Heart right ventricle (tissue), 16 donors: ENCODE measurements at places on chromosomes 2 and 18. TPM values are rescaled to one million over a fixed set of nuclear protein-coding genes. Genes with fewer than 3 reads are reported as not detected.

NAT8 gene
- not detected for total RNA-seq

NETO1 gene
- total RNA-seq, result 0.07 TPM

PLGLB2 gene
- 1.8 TPM for total RNA-seq

DNA sequence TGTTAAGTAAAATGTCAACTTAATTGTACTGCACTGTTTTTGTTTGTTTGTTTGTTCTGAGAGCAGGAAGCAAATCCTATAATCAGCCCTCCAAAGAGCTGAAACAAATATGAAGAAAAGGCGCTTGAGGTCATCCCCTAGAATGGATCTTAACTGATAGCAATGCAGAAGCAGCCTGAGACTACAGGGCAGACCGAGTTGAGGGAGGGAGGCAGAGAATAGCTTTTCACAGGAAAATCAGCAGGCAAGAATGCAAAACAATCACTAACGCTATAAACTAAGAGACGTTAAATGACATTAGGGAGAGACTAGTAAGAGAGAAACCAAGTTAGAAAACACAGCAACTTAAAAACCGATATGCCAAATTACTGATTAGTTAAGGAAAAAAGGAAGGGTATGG lies 37.2 kb downstream of the GALNT1 start:
- no peak overlapping the region for H3K4me3 ChIP-seq
- H3K36me3 ChIP-seq, result no peaks in the 10 kb centered on the region

DNA sequence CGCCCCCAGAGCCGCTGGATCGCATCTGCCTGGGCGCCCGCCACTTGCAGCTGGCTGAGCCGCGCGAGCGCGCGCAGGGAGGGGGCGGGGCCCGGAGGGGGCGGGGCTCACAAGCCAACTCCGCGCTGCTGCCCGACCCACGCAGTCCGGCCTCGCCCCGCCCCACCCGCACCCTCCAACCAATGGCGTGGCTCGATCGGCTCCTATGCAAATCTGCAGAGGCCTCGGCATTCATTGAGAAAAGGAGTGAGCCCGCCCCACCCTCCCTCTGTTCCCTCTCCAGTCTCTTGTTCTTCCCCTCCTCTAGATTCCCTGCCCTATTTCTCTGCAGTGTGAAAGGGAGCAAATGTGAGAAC lies at the start of gene ALK:
ALK (minus strand) TSS at position 27 of the 356 bp plus-strand sequence. CDS start 927 bp downstream, outside the sequence.
- peaks cover 68% of the 10 kb centered on the region for H3K27me3 ChIP-seq
- no peak within 1 kb of the TSS for H3K27ac ChIP-seq
- H3K4me3 ChIP-seq, result peak within 1 kb of the TSS; percentile 52
- no peaks in the 10 kb centered on the region for H3K36me3 ChIP-seq
- peak; percentile 87 for DNase-seq

PSD4 gene
- 1.9 TPM for total RNA-seq

HOXD8 gene
- total RNA-seq, result 0.47 TPM

GRCh38 chr2:73406996-73407395 lies 21.4 kb downstream of the ALMS1 start:
- no peak overlapping the region for H3K27ac ChIP-seq
- H3K4me3 ChIP-seq, result no peak overlapping the region
- no peak for DNase-seq
- H3K4me1 ChIP-seq, result no peaks in the 10 kb centered on the region
- no peaks in the 10 kb centered on the region for H3K27me3 ChIP-seq

ACVR1C gene
- 0.07 TPM for total RNA-seq

PAPOLG gene
- total RNA-seq, result 10.8 TPM

DNA sequence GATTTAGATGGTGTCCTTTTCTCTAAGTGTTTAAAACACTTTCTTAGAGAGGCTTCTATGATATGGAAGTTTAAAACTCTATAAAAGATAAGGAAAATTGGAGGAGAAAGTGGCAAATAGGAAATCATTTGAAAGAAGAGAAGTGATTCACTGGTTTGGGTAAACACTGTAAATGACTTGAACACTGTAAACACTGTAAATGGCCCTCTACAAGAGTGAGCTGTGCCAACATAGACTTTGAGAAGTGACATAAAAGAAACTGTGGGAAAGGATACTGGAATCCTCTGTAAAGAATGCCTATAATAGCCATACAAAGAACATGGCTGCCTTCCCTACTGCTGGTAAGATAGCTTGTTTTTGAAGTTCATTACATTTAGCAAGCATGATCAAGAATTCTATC lies 210.9 kb upstream of the SIX3 start:
- H3K36me3 ChIP-seq, result no peaks in the 10 kb centered on the region
- H3K27me3 ChIP-seq, result no peaks in the 10 kb centered on the region
- H3K4me3 ChIP-seq, result no peak overlapping the region
- H3K27ac ChIP-seq, result no peak overlapping the region
- no peak for DNase-seq

MROH2A gene
- total RNA-seq, result not detected

DNA sequence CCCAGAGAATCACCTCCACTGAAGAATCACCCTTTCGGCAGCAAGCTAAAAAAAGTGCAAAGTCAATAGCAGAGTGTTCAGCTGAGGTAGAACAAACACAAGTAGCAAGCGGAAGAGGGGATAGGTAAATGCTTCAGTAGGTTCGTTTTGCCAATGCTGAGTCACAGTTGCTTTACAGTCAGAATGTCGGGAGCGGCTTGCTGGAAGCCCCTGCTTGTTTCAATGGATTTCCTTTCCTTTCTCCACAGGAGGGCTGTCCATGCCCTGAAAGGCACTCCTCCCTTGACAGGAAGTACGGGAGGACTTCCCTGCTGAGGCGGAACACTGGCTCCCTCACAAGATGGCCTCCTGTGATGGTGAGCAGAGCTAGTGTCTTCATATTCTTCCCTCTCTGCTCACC lies 146.2 kb upstream of the LYPD1 start:
- no peaks in the 10 kb centered on the region for H3K36me3 ChIP-seq
- H3K27ac ChIP-seq, result no peak overlapping the region
- DNase-seq, result no peak
- no peak overlapping the region for H3K4me3 ChIP-seq
- no peaks in the 10 kb centered on the region for H3K27me3 ChIP-seq

- no peaks in the 10 kb centered on the region for H3K4me1 ChIP-seq
- no peak for DNase-seq
- no peaks in the 10 kb centered on the region for H3K36me3 ChIP-seq
- no peak overlapping the region for H3K27ac ChIP-seq
- H3K4me3 ChIP-seq, result no peak overlapping the region
These were observed 414.3 kb upstream of the RGPD4 start for GRCh38 chr2:107412209-107412904.

DNA sequence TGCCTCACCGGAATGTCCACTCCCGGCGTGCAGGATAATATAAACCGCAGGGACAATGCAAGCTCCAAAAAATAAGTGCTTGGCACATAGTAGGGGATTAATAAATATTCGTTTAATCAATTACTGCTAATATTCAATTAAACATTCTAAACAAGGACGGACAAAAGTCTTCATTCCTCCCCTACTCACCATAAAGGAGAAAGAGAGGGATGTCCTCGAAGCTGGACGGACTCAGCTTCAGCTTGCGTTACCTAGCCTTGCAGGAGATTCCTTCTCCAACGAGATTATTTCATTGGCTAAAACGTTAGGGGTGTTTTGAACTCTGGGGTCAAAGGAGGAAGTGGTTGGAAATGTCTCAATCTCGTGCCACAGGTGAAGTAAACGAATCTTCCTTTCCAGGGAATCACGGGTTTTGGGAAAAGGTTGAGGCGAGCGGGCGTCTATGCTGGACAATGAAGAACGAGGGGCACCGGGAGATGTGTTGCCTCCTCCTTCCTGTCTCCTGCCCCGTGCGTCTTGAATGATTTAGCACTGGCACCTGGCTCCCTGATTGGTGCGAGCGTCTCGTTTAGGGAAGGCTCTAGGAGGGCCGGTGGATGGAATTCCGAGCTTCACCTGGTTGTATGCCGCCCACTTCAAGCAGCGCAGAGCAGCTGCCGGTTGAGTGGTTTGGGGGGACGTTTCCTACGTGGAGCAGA lies 2.0 kb upstream of the GAD1 start:
- peaks cover 39% of the 10 kb centered on the region for H3K4me1 ChIP-seq
- peaks cover 47% of the 10 kb centered on the region for H3K27me3 ChIP-seq
- no peak for DNase-seq
- H3K36me3 ChIP-seq, result no peaks in the 10 kb centered on the region
- H3K4me3 ChIP-seq, result no peak overlapping the region
- H3K27ac ChIP-seq, result no peak overlapping the region

GRCh38 chr2:8132879-8133278 lies 549.0 kb upstream of the ID2 start:
- H3K27ac ChIP-seq, result no peak overlapping the region
- no peak overlapping the region for H3K4me3 ChIP-seq
- no peaks in the 10 kb centered on the region for H3K27me3 ChIP-seq
- no peak for DNase-seq

DNA sequence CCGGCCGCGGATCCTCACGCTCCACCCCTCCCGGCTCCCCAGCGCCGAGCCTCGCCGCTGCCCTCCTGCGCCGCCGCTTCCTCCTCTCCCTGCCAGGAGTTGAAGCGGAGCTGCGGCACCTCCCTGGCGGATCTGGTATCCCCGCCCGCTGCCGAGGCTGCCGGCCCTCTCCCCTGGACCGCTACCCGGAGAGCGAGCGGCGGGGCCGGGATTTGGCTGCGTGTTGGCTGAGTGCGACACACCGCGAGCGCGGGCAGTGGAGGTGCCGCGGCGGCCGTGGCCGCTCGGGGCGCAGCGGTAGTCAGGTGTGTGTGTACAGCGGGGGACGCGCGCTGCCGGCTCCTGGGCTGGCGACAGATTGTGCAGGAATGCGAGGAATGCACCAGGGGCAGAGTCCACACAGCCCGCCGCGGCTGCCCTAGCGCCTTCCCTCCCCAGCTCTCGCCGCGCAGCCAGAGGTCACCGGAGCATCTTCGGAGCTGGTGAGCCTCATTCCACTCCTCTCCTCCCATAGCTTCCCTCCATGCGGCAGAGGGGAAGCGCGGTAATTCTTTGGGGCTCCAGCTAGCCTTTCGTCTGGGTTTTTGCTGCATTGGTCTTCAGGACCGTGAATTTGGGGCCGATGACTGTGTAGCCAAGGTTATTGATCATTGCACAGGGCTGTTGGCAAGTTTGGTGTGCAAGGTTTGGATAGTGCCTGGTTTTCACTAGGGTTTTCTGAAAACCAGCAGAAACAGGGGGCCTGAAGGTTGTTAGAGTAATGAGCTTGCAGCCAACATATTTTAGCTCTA lies 1.3 kb downstream of the PKP4 start:
- peak; percentile 66 for DNase-seq
- H3K4me3 ChIP-seq, result peak overlapping the region; percentile 57
- H3K36me3 ChIP-seq, result no peaks in the 10 kb centered on the region
- peak overlapping the region; percentile 97 for H3K27ac ChIP-seq
- H3K4me1 ChIP-seq, result no peaks in the 10 kb centered on the region
